ENCODE measurements at places on chromosomes 6 and 20.

- DNase-seq: no peak
Measured at GRCh38 chr6:156826290-156826955, 49.2 kb downstream of the ARID1B start.

DNA sequence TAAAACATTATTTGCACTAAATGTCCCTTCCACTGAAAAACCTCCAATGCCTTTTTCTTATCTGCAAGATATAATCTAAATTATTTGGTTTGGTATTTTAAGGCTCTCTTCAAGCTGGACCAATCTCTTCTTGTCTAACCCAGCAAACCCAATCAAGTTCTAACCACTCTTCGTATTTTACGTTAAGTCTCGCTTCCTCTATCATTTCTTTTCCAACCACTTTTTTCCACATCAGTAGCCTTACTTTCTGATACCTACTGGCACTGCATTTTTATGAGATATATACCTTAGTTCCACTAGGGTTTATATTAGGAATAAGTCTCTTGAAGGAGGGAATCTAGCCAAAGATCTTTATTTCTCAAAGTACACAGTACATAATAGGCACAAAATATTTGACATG is 19.1 kb downstream of the FBXL4 start:
- no peak for DNase-seq

- no peak for DNase-seq
Measured at GRCh38 chr6:53497905-53498304, 47.0 kb downstream of the GCLC start.

GRCh38 chr6:16055852-16056251 is 73.0 kb upstream of the MYLIP start:
- no peak for DNase-seq

- DNase-seq: peak; percentile 20
Measured at GRCh38 chr6:168640768-168641167, 199.8 kb downstream of the SMOC2 start.

- no peak for DNase-seq
Measured at GRCh38 chr6:142376115-142376514, 74.3 kb downstream of the ADGRG6 start.

- no peak for DNase-seq
Measured at GRCh38 chr6:26332408-26332807, 32.6 kb upstream of the BTN3A2 start.

Data from gastrocnemius medialis (tissue), 4 donors.